Femur (tissue), 1 donor: ENCODE measurements at places on chromosomes 1 and 21.

- DNase-seq = peak; percentile 49
Observed at GRCh38 chr1:81305997-81306452, 494.7 kb upstream of the ADGRL2 start.

- no peak for DNase-seq
Observed at GRCh38 chr1:44208226-44208625, 5.0 kb upstream of the DMAP1 start.

DNA sequence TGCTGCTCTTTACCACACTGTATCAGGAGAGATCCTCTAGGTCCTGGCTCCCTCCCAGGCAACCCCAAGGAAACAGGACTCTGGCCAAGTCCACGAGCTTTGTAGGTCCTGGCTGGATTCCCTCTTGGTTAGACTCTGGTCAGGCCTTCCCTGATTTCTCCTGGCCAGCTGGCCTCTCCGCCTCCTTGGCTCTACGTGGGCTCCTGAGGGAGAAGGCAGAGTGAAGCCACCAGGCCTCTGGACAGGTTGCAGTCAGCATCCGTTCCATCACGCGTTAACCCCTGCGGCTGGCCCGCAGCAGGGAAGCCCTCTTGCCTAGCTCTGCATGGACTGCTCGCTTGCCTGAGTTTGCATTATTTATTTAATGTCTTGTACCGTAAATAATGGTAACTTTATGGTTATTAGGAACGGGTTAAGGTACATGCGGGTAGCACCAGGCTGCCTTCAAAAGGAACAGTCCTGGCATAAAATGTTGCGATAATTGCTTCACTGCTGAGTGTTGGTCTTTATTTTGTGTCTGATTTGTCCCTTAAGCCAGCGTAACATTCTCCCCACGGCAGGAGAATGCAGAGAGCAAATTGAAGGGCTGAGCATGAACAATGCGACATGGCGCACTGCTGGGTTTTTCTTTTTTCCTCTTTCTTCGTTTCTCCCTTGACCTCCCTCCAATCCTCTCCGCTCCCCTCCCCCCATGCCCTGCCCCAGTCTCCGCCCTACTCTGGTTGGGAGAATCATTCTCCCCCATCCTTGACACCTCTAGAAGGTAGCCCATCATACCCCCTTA, 100.3 kb downstream of the RNF220 start:
- no peak for DNase-seq

DNA sequence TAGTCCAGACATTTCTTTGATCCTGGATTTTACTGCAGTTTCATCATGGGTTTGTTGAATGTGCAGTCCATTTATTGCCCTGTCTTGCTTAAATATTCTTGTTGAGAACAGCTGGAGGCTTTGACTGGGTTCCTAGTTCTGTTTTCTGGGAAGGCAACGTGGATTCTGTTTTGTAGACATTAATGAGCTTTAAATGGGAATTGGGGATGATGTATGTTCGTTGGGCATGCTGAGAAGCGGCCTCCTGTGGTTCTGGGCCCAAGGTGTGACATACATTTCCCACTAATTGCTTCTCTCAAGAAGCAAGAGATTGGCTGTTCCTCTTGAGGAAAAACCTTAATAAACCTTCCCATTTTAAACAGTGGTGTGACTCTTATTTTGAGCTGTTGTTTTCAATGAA, 22.9 kb downstream of the INKA2 start:
- no peak for DNase-seq

- DNase-seq = no peak
Observed at GRCh38 chr1:61222240-61222639, 139.9 kb downstream of the NFIA start.

GRCh38 chr1:212207118-212207517, 78.1 kb upstream of the PPP2R5A start:
- DNase-seq = no peak

- peak; percentile 28 for DNase-seq
Observed at GRCh38 chr1:75130865-75131564, 3.2 kb upstream of the LHX8 start.

GRCh38 chr1:46801323-46802055, 2.6 kb downstream of the CYP4B1 start:
- DNase-seq = no peak

DNA sequence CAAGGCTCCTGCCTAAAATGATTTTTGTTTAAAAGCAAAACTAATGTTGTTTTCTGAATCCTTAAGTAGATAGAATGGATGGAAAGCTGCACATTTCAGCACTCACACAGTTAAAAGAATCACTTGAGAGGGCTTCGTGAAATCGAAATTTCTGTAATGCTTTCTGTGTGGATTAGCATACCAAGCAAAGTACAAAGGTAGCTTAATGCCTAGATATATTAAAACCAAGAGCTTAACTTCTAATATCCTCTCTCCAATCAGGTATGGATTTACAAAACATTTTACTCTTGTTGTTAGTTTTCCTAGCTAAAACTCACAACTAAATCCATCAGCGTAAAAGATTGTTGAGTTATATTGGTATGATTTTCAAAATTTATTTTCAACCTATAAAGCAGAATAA, 378.8 kb upstream of the PRMT6 start:
- no peak for DNase-seq

DNA sequence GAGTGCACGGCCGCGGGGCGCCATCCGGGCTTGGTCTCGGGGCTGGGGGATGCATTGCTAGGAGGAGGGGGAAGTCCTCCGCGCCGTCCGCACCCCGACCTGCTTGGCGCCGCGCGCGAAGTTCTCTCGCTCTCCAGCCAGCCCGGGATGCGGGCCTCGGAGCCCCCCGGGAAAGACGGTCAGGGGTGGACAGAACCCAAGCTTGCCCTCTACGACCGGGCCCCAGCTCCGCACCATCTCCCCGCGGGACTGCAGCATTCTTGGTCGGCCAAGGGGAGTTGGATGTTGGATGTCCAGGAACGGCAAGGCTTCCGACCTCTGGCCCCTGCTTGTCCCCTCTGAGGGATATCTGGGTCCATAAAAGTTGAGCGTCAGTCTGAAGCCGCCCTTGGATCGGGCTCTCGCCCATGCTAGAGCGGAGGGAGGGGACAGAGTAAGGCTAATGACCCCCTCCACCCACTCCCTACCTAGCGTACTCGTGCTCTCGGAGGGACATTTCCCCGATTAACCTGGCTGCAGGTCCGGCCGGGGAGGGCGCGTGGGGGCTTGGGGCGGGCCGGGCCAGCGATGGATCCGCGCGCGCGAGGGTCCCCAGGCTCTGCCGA, 522 bp downstream of the DISP3 start:
- DNase-seq = no peak

DNA sequence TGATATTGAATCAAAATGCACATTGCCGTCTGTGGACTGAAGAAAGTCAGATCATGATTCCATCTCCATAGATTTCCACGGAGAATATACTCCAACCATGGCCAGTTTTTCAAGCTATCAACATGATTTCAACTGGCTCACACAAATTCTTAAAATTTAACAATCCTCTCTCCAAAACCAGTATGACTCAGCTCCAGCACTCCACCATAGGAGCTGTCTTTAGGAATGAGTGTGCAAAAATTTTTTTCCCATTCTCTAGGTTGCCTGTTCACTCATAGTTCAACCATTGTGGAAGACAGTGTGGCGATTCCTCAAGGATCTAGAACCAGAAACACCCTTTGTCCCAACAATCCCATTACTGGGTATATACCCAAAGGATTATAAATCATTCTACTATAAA, 40.8 kb downstream of the RGL1 start:
- no peak for DNase-seq

- no peak for DNase-seq
Observed at GRCh38 chr1:231311720-231312431, 25.8 kb downstream of the EXOC8 start.

DNA sequence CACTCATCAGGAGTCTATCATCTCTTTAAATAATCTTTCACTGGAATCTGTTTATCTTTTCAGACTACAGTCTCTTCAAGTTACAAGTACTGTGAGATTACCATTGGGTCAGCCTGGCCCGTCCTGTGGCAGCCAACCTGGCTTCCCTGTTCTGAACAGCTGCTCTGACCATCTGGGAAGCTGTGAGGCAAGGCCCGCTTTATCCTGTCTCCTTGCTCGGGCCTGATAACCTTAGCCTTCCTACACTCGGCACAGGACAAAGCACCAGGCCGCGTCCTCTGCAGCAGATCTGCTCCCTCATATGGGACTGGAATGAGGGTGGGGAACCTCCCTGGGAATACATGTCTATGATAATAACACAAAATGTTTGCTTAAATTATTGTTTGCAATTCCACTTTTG, 113.3 kb downstream of the PTPN14 start:
- DNase-seq = no peak

- DNase-seq = no peak
Observed at GRCh38 chr21:28229814-28230213, 762.9 kb downstream of the LTN1 start.

GRCh38 chr1:43276673-43277072, 6.9 kb downstream of the TMEM125 start:
- DNase-seq = no peak

GRCh38 chr1:248793592-248793991, 32.1 kb downstream of the SH3BP5L start:
- no peak for DNase-seq

- no peak for DNase-seq
Observed at GRCh38 chr1:67682659-67683197, 2.3 kb upstream of the GADD45A start.

DNA sequence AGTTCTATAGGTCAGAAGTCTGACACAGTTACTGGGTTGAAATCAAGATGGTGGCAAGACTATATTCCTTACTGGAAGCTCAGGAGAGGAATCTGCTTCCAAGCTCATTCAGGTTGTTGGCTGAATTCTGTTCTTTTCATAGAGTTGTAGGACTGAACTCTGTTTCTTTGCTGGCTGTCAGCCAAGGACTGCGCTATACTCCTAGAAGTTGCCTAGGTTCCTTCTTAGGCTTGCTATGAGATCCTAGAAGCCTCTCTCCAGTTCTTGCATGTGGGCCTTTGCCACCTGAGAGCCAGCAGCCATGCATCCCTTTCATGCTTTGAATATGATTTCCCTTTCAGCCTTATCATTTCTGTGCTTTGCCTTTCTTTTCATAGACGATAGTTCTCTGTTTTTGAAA, 176.4 kb downstream of the RPS6KC1 start:
- DNase-seq = no peak

GRCh38 chr1:222240536-222241181, 307.2 kb downstream of the HHIPL2 start:
- no peak for DNase-seq

- no peak for DNase-seq
Observed at GRCh38 chr1:21034725-21035628, 141.7 kb downstream of the EIF4G3 start.

- peak; percentile 43 for DNase-seq
Observed at GRCh38 chr1:27301052-27301422, 20.9 kb upstream of the TMEM222 start.

GRCh38 chr1:36080236-36080635, 3.7 kb upstream of the TEKT2 start:
- DNase-seq = no peak

DNA sequence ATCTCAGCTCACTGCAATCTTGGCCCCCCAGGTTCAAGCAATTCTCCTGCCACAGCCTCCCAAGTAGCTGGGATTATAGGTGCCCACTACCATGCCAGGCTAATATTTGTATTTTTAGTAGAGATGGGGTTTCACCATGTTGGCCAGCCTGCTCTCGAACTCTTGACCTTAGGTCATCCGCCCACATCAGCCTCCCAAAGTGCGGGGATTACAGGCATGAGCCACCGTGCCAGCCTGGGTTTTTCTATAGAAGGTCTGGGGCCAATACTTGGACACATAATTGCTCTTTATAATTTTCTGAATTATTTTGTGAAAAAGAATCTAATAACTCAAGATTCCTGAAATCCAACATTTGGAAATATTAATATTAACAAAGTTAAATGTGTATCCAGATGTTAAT, 1267.7 kb upstream of the ADGRL4 start:
- no peak for DNase-seq

DNA sequence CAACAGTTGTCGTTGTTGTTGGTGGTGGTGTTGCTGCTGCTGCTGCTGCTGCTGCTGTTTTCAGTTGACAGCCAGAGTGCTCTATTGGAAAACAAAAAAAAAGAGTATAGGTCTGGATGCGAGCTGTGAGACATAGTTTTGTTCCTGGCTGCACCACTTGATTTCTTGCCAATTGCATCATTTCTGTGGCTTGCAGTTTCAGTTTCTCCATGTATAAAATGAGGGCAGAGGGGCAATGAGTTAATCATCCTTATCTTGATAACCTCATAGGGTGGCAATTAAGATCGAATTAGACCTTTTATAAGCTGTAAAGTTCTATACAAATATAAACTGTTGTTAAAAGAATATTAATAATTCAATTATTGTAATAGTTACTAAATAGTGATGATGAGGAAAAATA, 156.7 kb downstream of the DMRTA2 start:
- no peak for DNase-seq

GRCh38 chr1:225258811-225259210, 169.0 kb downstream of the LBR start:
- no peak for DNase-seq

GRCh38 chr1:22258698-22259097, 115.8 kb upstream of the WNT4 start:
- no peak for DNase-seq

DNA sequence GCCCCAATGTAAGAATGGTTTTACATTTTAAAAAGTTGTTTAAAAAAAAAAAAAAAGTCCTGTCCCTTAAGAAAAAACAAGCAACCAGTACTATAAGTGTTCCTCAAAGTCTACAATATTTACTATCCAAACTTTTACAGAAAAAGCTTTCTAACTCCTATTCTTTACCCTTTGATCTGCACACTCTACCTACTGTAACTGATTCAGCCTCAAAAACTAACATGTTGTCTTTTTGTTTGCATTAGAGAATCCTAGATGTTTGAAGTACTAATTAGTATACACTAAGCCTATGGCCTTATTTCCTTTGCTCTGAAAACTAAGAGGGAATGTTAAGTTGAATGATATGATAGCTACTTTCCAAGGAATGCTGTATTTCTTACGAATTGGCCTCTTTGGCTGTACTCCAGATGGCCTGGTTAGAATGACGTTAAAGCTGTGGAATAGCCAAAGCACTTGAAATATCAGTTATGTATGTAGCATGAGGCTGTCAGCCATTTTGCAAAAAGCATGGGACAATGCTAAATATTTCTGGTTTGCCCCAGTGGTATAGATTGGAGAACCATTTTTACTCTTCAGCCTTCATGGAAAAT, 234.8 kb downstream of the GPR52 start:
- DNase-seq = peak; percentile 18

- DNase-seq = peak; percentile 79
Observed at GRCh38 chr1:39268112-39268581, 63.7 kb downstream of the MACF1 start.

GRCh38 chr1:11311816-11312755, 39.1 kb downstream of the UBIAD1 start:
- DNase-seq = no peak

GRCh38 chr21:37077403-37077802, 4.3 kb downstream of the TTC3 start:
- no peak for DNase-seq
